ENCODE measurements at places on chromosomes 6 and 20. TPM values are rescaled to one million over a fixed set of nuclear protein-coding genes. Genes with fewer than 3 reads are reported as not detected.

Gene TAP2
- 135 TPM for total RNA-seq

Gene PRICKLE4
- not detected for total RNA-seq

Gene TFAP2D
- not detected for total RNA-seq

Gene CBLN4
- not detected for total RNA-seq

Gene OXT
- total RNA-seq: 1.4 TPM

Gene MTFR2
- 4.0 TPM for total RNA-seq

DNA sequence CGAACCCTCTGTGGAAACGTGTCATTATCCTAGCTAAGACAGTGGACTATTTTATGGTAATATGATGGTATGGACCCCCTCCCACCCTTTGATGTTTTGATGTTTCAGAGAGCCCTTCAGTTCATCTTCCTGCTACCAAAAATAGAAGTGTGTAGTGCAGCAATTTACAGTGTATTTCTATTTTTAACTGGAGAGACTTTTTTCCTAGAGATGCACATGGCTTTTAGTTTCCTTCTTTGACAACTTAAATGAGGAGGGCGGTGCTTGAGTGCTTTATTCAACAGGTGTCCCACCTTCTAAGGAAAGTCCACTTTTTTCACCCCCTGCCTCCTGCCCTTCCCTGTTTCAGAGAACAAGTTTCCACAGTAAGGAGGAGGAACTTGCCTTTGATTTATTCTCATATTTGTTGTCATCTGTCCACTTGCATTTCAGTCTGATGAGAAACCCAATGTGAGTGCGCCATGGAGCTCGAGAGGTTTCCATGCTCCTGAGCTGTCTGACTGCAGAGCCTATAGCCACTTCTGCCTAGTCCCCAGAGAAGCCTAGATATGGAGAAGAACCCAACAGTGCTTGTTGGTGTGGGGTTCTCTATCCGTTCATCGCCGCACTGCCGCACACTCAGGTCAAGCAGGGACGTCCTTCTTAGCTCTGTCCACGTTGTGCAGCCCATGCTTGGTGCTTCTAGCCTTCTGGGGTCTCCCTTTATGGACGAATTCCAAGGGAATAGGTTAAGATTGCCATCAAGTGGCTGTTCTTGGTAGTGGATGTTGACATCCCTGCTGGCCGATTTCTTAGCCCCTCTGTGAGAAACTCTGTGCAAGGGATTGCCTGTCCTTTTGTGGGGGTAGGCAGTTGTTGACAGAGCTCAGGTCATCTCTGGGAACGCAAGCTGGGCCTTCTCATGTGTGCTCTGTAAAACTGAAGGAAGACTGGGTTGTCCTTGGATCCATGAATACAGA, 144.2 kb downstream of the JARID2 start:
- peak; percentile 68 for DNase-seq

DNA sequence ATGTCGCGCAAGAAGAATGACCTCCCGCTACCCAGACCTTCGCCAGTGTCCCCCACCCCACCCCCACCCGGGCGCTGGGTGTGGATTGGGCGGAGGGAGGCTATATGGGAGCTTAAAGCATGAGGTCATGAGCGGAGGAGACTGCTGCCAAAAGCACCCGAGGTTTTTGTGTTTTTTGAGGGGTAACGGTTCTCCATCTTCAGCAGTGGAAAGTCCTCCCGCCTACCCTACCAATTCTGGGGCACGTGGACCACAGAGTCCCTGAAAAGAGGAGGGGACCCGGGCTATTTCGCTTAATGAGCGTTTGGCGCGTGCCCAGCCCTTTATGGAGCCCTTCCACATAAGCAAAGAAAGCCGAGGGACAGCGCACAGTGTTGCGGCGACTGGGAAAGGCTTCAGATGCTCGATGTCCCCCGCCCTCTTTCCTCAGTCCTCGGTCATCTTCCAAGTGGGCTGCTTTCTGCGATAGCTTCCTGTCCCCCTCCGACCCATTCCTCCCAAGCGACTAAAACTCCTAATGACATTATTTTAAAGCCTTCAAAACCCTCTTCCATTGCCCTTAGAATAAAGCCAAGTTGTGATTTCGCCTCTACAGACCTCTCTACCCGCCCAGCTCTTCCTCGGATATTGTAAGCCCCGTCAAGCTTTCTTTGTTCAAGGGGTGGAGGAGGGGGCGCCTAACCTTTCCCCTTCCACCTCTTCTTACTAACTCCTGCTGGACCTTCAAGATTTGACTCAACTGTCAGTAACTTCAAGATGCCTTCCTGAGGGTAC, 2.1 kb upstream of the TRERF1 start:
- DNase-seq: peak; percentile 31

DNA sequence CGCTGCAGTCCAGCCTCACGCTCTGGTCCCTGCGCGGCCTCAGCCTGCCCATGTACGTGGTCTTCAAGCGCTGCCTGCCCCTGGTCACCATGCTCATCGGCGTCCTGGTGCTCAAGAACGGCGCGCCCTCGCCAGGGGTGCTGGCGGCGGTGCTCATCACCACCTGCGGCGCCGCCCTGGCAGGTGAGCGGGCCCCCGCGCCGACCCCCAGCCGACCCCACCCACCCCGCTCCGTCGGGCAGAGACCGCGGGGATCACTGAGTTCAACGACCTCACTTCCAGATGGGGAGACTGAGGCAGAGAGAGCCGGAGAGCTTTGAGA, 545 bp downstream of the SLC35D3 start:
- no peak for DNase-seq

All from B cell (primary cell).